Liver (tissue), 10 donors: ENCODE measurements at places on chromosomes 5 and 9.

DNA sequence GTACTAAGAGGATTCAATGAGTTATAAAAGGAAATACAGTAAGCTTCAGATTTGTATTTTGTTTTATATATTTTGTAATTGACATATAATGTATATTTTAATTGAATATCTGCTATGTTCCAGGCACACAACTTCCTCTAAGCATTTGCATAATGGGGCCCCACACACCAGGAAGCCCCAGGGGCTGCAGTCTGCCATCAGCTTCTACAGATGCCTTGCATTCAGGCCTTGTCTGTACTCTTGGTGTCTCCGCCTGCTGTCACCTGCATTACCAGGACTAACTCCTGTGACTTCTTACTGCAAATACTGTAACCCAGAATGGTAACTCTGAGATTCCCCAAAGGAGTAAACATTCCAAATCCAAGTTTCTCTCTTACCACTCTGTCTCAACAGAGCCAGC is 20.6 kb downstream of the ARL15 start:
- no peak for DNase-seq

DNA sequence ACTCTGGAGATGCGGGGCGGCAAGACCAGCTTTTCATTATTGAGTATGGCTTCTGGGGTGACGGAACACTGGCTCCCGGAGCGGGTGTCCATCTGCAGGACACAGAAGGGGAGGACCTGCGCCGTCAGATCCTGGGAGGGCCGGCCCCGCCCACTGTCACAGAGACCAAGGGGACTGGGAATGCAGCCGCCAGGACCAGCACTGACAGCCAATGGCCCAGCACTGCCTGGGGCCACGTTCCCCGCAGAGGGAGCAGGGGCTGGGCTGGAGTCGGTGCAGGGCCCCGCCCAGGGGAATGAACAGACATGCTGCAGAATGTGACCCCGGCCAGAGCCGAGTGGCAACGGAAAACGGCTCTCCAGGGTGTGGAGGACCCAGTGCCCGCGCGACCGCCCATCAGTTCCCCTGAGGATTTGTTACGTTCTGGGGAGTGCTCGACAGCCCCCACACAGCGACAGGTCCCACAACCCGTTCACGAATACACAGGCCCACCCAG is at the start of gene ZDHHC11:
Gene ZDHHC11, minus strand, starts transcription at position 476 of the 496 bp plus-strand sequence. Its CDS starts 384 bp downstream, at position 92.
- DNase-seq: no peak

DNA sequence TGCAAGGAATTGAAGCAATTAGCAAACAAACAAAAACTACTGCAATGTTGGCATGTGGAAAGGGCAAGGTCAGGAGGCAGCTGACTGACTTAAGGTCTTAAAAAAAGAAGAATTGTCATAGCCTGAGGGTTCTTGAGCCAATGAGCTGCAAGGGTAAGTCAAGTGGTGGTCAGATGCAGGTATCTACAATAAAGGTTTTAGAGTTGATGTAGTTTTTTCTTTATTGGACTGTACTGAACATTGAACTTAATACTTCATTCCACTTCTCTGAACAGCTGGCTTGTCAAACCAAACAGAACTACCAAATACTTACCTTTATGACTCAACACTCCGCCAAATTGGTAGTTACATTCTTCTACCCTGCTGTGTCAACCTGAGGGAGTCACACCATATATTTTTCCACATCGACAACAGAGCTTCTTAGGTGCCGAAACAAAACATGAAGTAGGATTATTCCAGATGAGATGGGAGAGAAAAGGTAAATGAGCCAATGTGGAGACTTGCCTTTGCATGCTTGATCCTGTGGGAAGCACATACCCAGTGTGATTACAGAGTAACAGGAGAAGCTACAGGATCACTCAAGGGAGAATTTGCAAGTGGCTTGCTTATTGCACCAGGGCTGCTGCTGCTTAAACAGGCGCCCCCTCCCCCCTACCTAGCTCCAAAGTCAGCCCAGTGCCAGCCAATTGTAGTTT is 35.3 kb downstream of the EQTN start:
- DNase-seq: no peak

DNA sequence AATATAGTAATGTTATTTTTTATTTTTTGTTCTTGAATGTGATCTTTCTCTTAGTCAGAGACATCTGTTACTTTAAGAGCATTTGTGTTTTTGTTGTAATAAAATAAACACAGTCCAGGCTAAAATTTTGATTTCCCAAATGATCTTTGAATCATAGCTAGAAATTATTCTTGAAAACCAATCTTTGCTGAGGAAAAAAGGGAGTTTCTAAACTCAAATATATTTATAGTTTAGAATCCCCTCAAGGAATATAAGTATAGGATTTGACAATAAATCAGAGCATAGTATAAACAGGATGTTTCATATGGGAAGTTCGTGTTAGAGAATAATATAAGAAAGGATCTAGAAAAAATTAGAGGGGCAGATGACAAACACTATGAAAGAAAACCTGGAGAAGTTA is 118.8 kb upstream of the ADAMTS19 start:
- DNase-seq: no peak

DNA sequence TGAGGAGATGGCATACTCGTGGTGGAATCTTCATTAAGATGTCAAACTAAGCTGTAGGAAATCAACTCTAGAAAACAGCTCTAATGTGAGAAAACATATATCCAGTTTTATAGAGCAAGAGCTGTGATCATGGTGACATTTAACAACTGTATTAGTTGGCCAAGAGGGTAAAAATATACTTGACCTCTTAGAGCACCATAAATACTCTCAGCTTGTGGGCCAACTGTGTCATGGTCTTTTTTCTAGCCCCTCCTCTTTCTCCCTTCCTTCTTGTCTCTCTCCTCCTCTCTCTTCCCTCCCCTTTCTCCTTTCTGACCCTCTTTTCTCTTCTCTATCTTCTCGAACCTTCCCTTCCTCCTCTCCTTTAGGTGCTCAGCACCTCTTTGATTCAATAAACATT is 54.7 kb downstream of the TMC1 start:
- no peak for DNase-seq

DNA sequence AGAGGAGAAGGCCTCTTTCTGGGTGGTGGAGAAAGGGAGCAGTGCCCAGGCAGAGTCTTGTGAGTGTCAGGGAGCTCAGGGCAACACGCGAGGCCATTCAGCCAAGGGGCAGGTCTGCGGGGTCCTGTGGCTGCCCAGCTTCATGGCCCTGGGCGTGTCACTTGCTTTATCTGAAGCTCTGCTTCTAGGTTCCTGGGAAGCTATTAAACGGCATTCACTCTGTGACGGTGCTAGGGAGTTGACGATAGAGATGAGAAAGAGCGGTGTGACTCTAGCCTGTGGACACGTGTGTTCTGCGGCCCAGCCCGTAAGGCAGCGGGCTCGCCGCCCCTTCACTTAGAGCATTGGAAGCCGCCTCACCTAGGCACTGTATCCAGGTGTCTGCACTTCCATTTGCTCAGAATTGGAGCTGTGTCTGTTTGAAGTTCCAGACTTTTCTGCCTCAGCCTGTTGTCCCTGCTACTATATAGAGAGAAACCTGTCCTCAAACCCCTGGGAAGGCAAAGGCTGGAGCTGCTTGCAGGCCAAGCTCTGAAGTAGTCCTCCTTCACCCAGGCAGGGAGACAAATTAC is 88.3 kb downstream of the PHF2 start:
- DNase-seq: no peak

- DNase-seq: no peak
These were observed 54.8 kb downstream of the FAM114A2 start for GRCh38 chr5:153983885-153984284.

GRCh38 chr9:93053781-93054331 is 4.6 kb upstream of the SUSD3 start:
- DNase-seq: no peak

DNA sequence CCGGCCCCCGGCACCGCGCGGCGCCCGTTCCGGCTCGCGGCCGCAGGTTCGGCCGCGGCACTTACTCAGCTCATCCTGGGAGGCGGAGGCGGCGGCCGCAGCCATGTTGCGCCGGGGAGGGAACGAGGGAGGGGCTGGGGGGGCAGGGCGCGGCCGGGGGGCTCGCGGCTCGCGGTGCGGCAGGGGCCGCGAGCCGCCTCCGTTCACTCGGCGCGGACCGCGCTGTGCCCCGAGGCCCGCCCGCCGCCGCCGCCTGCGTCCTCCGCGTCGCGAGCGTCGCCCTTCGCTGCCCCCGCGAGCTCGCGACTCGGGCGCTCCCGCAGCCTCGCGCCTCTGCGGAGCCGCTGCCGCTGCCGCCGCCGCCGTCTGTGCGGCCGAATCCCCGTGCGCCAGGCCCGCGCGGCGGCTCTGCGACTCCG is 735 bp downstream of the ECPAS start:
- DNase-seq: peak; percentile 64

DNA sequence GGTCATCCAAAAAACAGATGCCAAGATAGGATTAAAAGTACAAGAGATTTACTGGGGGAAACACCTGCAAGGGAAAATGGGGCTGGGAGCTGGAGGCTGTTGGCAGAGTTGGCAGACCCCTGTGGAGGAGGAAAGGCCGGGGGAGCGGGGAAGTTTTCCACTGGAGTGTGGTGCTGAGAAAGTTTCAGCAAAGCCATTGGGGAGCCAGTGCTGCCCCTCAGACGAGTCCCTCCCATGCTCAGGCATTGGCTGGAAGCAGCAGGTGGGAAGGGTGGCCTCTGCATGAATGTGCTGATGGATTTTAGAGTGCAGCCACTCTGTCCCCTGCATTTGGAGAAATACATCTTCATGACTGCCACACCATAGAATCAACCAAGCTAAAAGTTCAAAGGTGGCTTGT is 52.8 kb downstream of the TTC1 start:
- no peak for DNase-seq

- DNase-seq: no peak
These were observed 72.5 kb downstream of the EPB41L4A start for GRCh38 chr5:112346411-112347044.

GRCh38 chr5:38823503-38823902 is 22.3 kb upstream of the OSMR start:
- no peak for DNase-seq

GRCh38 chr9:27561685-27562084 is 11.6 kb downstream of the C9orf72 start:
- no peak for DNase-seq

DNA sequence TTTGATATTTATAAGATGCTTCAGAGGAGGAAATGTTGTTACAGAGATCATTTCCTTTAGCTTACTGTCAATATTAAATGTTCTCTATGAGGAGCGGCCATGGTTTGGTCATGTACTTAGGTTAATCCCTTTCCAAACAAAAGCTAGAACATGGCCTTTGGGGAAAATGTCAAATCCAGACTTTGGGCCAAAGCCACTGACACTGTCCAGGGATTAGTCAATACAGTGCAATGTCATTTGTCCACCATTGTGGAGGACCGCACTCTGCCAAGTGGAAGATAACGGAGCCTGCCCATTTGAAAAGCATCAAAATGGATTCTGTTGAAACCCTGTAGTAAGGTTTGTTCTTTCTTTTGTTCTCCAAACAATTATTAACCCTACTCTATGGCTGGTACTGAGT is 50.1 kb downstream of the FRMPD1 start:
- DNase-seq: no peak

GRCh38 chr9:8401961-8402705 is 602.6 kb upstream of the DMAC1 start:
- no peak for DNase-seq

DNA sequence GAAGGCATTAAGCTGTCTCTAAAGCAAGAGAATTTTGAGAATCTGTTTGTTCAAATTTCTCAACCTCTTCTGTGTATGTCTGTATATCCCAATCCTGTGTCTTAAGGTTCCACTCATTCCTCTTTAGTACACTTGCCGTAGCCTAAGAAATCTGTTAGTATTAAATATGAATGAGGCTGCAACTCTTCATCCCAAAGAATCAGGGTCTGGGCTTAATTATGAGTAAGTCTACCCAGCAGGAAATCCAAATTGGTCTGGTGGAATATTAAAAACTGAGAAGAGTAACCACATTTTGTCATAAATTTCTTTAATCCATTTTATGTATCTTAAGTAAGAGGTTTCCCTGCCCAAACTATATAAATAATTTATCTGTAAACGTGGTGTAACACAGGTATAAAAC is 1171.2 kb downstream of the CDH12 start:
- DNase-seq: no peak

- DNase-seq: no peak
These were observed 50.8 kb upstream of the PCSK1 start for GRCh38 chr5:96483878-96484277.

- no peak for DNase-seq
These were observed 1453.3 kb downstream of the MAT2B start for GRCh38 chr5:164958688-164959087.
